ENCODE measurements at places on chromosomes 1 and 21.

DNA sequence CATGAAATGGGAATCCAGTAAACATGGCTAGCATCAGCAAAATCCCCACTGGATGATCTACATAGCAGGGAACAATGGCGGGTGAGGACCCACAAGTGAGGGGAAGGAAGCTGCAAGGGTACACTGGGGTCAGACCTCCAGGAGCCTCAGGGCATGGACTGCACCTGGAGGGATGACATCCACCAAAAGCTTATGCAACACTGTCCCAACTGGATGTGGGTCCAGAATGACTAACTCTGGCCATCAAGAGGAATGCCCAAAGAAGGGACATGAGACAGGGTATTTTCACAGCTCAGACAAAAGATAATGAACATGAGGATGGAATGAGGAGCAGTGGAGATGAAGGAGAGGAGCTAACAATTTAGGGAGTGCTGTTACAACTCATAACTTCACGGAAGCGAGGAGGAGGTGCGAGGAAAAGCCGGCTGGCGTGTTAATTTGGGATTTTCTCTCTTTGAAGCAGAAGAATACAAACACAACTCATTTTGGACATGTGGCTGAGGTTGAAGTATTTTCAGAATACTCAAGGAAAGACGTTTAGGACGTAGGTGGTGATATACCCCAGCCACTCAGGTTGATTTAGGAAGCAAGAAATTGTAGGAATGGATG lies 5.7 kb downstream of the HLCS start:
- no peak overlapping the region for H3K4me3 ChIP-seq
- peaks cover 5% of the 10 kb centered on the region for H3K4me1 ChIP-seq
- no peak overlapping the region for H3K27ac ChIP-seq
- H3K27me3 ChIP-seq: no peaks in the 10 kb centered on the region
- no peaks in the 10 kb centered on the region for H3K36me3 ChIP-seq
- DNase-seq: no peak

DNA sequence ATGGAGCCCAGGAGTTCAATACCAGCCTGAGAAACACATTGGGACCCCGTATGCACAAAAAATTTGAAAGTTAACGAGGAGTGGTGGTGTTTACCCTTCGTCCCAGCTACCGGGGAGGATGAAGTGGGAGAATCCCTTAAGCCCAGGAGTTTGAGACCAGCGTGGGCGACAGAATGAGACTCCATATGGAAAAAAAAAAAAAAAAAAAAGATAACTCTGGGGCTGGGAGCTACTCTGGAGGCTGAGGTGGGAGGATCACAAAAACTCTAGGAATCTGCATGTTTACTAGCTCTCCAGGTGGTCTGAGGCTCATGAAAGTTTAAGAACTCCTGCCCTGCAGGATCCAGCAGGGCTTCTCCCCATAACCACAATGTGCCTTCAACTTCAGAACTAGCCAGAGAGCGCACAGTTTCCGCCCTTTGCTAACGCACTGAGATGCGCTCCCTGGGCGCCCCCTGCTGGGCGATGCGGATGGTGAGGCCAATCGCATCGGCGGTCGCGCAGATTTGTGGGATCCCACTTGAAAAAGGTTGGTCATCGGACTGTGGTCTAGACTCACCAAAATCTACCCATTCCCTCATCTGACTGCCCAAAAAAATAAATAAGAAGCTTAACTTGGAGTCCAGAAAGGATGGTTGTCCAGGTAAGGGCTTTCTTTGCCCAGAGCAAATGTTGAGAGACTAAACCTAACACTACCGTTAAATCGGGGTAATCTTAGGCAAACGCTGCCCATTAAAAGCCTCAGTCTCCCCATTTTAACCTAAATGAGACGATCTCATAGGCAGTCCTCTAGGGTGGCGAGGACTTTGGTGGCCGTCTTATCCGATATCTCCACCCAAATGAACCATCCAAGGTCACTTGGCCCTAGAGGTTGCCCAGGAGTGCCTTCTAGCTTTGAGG lies 8.8 kb downstream of the ZNF683 start:
- DNase-seq: peak; percentile 76
- H3K27me3 ChIP-seq: peaks cover 14% of the 10 kb centered on the region
- H3K36me3 ChIP-seq: no peaks in the 10 kb centered on the region
- no peak overlapping the region for H3K4me3 ChIP-seq
- H3K27ac ChIP-seq: no peak overlapping the region
- H3K4me1 ChIP-seq: peaks cover 46% of the 10 kb centered on the region

GRCh38 chr1:78830321-78830720 lies 176.2 kb downstream of the ADGRL4 start:
- no peaks in the 10 kb centered on the region for H3K4me1 ChIP-seq
- H3K4me3 ChIP-seq: no peak overlapping the region
- H3K27me3 ChIP-seq: no peaks in the 10 kb centered on the region
- H3K36me3 ChIP-seq: no peaks in the 10 kb centered on the region
- no peak for DNase-seq

DNA sequence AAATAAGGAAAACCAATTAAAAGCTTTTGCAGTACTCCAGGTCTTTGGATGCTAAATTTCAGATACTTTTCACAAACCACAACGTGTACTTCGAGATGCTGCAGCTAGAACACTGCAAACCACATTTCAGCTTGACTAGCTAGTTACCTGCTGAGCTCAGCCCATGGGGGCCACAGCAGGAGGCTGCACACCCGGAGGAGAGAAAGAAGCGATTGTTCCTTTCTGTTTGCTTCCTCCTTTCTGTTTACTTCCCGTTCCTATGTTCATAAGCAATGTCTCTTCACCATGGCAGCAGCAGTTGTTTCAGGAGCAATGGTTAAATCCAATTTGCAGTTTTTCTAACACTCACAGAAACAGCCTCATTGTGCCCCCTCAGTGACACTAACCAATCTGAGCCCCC lies 225.6 kb upstream of the FGGY start:
- H3K27me3 ChIP-seq: no peaks in the 10 kb centered on the region
- H3K4me3 ChIP-seq: peak overlapping the region; percentile 19
- no peak overlapping the region for H3K27ac ChIP-seq
- DNase-seq: no peak
- H3K36me3 ChIP-seq: no peaks in the 10 kb centered on the region

DNA sequence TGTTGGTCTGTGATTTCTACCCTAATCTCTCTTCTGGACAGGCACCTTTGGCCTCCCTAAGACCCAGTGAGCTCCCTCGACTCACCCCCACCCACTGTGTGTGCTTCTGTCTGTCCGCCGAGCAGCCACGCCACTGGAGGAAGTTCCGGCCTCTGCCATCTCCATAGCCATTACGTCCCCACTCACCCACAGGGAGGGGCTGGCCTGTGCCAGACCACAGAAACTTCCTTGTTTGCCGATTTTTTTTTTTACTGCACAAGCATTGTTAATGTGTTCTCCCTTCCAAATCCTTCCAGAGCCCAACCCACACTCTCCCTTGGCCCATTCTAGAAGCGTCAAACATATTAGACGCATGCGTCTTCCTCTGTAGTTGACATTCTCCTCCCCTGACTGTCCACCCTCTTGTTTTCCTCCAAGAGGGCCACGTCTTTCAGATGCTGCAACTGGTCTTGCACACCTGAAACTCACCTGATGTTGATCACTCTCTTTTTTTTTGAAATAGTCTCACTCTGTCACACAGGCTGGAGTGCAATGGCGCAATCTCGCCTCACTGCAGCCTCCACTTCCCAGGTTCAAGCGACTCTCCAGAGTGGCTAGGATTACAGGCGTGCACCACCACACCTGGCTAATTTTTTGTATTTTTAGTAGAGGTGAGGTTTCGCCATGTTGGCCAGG lies 72.3 kb downstream of the EVA1C start:
- H3K27me3 ChIP-seq: no peaks in the 10 kb centered on the region
- H3K4me1 ChIP-seq: no peaks in the 10 kb centered on the region
- H3K4me3 ChIP-seq: no peak overlapping the region
- DNase-seq: no peak
- H3K27ac ChIP-seq: no peak overlapping the region
- no peaks in the 10 kb centered on the region for H3K36me3 ChIP-seq

DNA sequence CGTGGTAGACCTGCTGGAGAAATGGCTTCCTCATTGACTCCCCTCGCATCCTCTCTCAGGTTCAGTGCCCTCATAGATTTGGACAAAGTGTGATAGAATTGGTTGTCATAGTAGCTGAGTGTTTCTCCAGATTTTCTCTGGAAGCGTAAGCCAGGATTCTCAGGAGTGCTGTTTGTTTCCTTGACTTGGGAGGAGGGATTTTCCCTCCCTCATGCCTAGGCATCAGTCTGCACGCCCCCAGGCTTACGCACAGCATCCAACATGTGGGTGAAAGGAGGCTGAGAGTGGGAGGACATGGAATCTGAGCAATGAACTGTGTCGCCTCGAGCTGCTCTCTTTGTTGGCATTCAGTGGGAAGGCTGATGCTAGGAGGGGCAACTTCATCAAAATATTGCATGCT lies 503.5 kb downstream of the LTN1 start:
- H3K27me3 ChIP-seq: no peaks in the 10 kb centered on the region
- no peaks in the 10 kb centered on the region for H3K36me3 ChIP-seq
- H3K4me3 ChIP-seq: no peak overlapping the region
- no peak overlapping the region for H3K27ac ChIP-seq

GRCh38 chr1:154328318-154329151 lies 3.2 kb downstream of the ATP8B2 start:
- H3K4me3 ChIP-seq: peak overlapping the region; percentile 80
- H3K27me3 ChIP-seq: no peaks in the 10 kb centered on the region
- peaks cover 66% of the 10 kb centered on the region for H3K4me1 ChIP-seq
- H3K36me3 ChIP-seq: peaks cover 24% of the 10 kb centered on the region
- peak overlapping the region; percentile 57 for H3K27ac ChIP-seq

DNA sequence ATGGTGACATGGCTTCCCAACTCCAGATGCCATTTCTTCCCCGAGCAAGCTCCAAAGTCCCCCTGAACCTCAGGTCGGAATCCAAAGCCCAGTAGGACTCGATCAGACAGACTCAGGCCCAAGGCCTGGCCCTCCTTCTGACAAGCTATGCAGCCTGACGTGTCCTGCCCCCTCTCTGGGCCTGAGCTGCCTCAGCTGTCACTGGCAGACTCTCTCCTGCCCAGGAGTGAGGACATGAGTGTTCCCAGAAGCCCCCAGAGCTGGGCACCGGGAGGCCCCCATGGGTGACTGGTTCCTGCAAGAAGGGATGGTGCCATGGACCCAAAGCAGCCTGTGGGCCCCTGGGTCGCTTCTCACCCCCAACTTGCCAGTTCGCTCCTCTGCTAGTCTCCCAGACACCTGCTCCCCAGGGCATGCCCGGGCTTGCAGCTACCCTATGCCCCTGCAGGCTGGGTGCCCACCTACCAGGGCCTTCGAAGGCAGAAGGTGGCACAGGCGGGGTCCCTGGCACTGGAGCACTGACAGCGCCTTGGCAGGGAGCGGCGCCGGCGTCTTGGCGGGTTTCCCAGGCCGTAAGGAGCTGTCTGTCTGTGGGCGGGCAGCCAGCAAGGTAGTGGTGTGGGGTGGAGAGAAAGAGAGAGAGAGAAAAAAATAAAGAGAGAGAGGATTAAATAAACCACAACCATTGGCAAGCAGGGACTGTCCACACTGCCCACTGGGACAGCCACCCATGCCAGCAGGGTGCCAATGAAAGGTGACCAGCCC lies 2.3 kb downstream of the EDN2 start:
- no peak overlapping the region for H3K27ac ChIP-seq
- no peaks in the 10 kb centered on the region for H3K27me3 ChIP-seq
- H3K4me3 ChIP-seq: no peak overlapping the region
- H3K4me1 ChIP-seq: no peaks in the 10 kb centered on the region
- no peak for DNase-seq
